Activated CD4-positive, alpha-beta T cell treated with anti-CD3 and anti-CD28 coated beads, Interleukin-2, amount 50 U/mL, for 24 hours (primary cell): ENCODE measurements at places on chromosomes 13 and 19.

- DNase-seq = no peak
Measured at GRCh38 chr13:27496006-27496405, 45.6 kb upstream of the MTIF3 start.

- DNase-seq = no peak
Measured at GRCh38 chr13:25136880-25137787, 35.0 kb downstream of the AMER2 start.

GRCh38 chr13:79966059-79966458 is 374.9 kb downstream of the SPRY2 start:
- DNase-seq = no peak

DNA sequence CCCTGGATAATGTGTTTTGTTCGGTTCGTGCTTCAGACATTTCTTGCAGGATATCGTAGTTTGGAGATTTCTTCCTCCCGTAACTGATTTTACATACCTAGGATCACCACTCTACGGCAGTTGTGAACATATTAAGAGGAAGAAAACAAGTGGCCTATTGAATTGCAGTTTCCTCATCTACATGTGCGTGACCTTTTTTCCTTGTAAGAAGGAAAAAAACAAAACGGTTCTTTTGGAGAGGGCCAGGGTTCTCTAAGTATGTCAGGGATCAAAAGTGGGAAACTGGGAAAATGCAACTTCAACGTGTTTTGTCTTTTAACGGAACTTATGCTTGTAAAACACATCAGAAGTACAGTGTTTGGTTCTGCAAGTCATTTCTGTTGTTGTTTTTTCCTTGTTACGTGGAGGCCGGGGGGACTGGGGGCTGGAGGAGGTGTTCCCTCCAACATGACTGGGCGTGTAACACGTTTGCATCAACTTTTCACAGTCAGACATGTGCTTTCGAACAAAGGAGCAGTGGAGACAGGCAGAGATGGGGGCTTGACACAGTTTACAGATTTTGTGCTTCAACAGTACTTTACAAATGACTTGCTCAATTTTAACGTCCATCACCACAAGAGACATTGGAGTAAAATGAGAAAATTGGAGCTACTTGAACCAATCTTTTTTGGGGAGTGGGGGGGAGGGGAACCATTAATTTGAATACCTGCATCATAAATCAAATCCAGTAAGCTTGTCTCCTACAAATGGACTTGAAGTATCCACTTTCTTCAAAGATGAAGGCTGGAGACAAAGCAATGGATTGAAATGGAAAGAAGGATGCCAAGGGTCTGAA is 3.8 kb downstream of the ZC3H4 start:
- DNase-seq = peak; percentile 62
